Common myeloid progenitor, CD34-positive (primary cell): ENCODE measurements at places on chromosomes 4 and X.
A peak's percentile ranks its signal among the peaks of the same experiment; 100 is the strongest.

DNA sequence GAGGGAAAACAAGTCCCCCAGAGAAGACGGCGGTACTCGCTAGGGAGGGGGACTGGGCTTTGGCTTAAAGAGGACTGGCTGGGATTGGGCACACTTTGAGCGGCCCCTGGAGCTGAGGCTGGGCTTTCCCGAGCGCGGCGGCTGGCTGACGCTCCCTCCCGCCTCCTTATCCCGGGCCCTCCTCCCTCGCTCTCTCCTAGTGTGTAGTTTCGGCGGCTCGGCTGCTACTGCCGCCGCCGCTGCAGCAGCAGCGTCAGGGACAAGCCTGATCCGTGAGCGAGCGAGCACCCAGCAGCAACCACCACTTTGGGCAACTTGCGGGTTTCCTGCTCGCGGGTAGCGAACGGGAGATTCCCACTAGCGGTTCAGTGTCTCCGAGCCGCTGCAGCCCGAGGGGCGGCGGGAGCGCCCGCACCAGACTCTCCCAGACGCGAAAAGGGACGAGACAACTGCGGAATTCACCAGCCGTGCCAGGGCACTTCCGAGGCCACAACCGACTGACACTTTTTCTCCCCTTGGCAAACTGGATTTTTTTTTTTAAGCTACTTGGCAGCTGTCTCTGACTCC lies 632 bp upstream of the PCDH7 start:
- DNase-seq, result peak; percentile 18

DNA sequence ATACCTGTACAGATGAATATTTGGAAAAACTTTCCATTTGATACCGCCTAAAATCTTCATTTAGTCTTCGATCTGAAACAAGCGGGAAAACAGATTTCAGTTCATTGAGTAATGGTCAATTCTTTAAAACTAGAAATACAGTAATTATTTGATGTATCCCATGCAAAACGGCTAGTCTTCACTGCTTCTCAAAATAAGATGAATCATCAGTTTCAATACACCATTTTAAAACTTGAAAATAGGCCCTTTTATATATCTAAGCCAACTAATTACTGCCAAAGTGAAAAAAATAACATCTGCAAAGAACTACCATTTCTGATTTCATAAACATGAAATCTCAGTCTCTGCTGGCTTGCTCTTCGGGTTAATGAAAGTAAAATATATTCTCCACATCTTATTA lies 11.0 kb downstream of the SCLT1 start:
- DNase-seq, result no peak

DNA sequence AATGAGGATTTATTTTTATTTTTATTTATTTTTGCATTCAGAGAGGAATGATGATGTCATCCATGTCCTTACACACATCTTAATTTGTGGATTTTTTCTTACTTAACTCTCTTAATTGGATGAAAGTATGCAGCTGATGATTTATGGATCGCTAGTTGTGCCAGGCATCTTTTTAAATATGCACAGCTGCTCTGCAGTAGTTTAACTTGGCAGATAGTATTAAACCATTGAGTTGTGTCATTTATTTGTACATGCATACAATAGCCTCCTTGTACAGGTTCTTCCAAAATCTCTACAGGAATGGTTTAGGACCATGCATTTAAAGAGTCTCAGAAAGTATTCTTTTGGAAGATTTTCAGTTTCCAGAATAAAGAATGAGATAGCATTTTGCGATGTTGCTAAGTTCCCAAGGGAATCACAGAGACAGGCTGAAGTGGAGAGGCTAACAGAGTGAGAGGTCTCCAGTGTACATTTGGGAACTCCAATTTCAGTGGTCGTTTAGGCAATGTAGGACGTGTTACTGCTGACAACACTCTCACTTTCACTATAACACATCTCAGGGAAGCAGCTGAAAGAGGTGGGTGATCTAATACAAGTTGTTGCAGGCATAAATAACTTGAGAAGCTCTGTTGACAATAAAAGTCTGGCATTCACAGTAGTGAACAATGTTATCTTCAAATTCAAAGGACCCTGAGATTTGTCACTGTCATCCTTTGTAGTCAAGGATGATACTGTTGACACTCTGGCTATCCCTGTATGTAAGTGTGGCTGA lies 49.9 kb upstream of the SCRG1 start:
- DNase-seq, result no peak

GRCh38 chr4:7779432-7779768 lies 160.3 kb downstream of the AFAP1 start:
- no peak for DNase-seq

DNA sequence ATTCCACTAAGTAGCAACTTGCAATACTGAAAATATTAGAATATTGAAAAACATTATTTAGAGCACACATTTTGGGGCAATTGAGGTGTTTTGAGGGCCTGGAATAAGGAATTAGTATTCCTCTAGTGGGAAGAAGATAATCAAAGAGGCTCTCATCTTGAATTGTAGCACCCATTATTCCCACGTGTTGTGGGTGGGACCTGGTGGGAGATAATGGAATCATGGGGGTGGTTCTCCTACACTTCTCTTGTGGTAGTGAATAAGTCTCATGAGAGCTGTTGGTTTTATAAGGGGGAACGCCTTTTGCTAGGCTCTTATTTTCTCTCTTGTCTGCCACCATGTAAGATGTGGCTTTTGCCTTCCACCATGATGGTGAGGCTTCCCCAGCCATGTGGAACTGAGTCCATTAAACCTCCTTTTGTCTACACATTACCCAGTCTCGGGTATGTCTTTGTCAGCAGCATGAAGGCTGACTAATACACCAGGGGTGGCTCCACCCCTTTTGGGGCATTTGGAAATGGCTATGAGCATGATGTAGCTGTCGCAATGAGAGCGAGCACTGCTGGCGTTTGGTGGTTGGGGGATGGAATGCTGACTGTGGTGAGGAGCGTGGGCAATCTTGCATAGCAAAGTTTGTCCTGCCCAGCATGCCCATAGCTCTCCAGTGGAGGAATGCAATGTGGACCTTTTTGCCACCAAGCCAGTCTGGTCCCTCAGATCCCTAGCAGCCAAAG lies 308.2 kb downstream of the FRMPD4 start:
- no peak for DNase-seq

- DNase-seq, result no peak
Observed at GRCh38 chr4:177419434-177419833, 22.8 kb downstream of the AGA start.

- DNase-seq, result no peak
Observed at GRCh38 chr4:99186029-99186428, 33.0 kb downstream of the ADH6 start.

- DNase-seq, result no peak
Observed at GRCh38 chrX:40054793-40055192, 43.0 kb downstream of the BCOR start.

- no peak for DNase-seq
Observed at GRCh38 chr4:45385306-45385705, 659.0 kb upstream of the GNPDA2 start.

DNA sequence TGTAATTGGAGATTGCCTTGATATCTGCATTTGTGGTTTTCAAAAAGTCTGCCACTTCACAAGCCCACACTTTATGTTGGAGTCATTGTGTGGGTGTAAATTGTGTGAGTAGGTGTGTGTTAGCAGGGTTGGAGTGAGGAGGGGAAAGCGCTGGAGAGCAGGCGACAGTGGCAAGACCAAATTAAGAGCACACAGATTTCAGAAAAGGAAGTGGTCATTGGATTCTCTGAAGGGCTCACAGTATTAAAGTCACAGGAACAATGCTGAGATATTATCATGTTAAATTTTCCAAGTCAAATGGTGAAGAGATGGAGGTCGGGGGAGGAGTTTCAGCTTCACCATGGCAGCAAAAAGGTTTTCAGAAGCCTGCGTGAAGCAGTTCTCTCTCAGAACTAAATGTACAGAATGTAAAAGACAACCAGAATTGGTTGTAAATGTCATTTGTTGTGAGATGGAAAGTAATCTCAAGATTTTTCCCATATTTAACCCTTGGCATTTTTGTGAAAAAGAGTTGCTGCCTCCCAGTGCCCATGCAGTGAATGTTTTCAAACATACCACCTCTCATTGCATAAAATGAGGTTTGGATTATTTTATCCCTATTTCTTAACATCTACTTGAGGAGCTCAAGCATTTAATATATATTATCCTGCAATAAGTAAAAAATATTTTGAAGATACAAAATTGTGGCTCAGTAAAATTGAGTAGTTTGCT lies 265.9 kb downstream of the ZNF674 start:
- DNase-seq, result no peak

DNA sequence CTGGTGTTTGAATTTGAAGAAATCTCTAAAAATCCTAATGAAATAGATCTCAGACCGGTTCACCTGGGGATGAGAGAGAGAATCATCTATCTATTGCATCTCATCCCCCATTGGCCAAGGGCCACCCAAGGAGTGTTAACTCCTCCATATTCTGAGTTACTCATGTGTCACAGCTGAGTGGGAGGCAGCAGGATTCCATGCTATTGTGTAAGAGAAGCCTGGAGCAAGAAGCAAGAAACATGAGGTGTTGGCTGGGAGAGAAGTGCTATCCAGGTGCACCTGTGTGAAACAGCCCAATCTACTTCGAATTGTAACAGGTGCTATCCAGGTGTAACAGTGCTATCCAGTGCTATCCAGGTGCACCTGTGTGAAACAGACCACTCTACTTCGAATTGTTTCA lies 150.3 kb upstream of the MAOA start:
- DNase-seq, result no peak

GRCh38 chrX:54178100-54178940 lies 4.7 kb downstream of the FAM120C start:
- DNase-seq, result peak; percentile 4

DNA sequence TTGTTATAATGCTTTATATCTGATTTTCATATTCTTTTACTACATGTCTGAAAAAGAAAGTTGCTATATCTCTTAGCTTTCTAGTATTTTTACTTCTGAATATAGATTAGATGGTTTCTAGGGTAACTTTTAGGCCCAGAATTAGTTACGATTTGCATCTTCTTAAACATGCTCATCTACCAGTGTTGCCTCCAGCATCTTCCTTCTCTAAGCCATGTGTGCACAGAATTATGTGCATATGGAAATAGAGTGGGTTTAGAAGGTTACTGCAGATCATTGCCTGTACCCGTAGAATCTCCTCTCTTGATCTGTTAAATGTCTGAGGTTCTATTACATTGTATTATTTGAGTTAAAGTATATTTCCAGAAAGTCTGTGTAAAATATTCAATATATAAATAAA lies 2.5 kb upstream of the TDO2 start:
- no peak for DNase-seq

DNA sequence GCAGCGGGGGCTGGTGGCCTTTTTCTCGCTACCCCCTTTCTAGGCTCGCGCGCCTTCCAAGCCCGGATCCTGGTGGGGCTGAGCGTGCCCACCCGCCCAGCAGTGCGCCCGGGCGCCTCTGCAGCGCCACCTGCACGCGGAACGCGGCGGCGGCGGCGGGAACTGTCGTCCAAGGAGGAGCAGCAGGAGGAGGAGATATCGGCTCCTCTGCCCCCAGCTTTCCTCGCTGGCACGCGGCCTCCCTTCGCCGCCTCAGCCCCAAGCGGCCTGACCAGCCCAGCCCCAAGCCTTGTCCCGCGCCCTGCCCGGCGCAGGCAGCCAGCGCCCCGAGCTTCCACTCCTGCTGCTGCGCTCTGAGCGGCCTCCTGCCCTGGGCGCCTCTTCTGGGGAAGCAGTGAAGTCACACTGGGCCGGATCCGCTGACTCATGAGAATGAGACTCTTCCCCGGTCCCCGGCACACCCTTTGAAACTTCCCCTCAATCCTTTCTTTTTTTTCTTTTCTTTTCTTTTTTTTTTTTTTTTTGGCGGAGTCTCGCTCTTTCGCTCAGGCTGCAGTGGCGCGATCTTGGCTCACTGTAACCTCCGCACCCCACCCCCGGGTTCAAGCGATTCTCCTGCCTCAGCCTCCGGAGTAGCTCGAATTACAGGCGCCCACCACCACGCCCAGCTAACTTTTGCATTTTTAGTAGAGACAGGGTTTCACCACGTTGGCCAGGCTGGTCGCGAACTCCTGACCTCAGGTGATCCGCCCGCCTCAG lies 10.6 kb upstream of the ELF4 start:
- DNase-seq, result peak; percentile 86

DNA sequence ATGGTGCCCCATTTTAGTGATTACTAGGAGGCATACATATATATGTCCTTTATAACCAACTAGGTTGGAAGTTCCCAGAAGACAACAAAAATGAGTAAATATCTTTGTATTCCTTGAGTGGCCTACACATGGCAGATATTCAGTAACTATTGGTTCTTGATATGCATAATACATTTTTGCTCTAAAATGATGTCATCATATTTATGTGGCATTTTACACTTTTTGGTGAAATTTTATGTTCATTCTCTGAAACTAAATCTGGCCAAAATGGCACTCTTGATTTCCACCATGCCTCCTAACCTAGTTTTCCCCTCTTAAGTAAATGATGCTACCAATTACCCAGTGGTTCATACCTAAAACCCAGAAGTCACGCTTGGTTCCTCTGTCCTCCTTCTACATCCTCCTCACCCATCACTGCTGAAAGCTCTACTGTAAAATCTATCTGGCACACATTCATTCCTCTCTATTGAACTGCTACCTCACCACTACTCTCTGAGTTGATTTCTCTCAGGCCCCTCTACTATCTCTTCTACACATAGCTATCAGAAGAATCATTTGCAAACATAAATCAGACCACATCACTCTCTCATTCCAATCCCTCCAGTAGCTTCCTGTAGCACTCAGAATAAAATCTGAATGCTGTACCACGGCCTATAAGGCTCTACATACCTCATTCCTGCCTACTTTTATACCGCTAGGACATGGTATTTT lies 13.4 kb downstream of the SLC10A7 start:
- DNase-seq, result no peak

DNA sequence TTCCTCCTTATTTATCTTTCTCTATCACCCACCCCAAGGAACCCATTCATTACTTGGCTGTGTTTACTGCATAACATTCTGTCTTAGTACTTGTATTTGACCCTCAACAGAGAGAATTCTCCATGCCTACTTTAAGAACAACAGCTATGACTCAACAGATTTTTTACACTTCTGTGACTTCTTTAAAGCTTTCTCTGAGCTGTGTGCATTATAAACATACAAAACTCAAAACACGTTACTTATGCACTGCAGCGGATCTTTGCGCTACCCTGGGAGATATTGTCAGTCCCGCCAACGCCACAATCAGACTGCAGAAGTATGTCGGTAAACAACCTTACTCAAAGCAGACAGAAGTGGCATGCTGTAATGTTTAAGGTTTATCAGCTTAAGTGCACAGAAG lies 35.1 kb downstream of the PRKX start:
- DNase-seq, result peak; percentile 71

- DNase-seq, result no peak
Observed at GRCh38 chr4:183758061-183758757, 99.1 kb downstream of the TRAPPC11 start.

- DNase-seq, result no peak
Observed at GRCh38 chr4:183181081-183181480, 82.0 kb downstream of the WWC2 start.

DNA sequence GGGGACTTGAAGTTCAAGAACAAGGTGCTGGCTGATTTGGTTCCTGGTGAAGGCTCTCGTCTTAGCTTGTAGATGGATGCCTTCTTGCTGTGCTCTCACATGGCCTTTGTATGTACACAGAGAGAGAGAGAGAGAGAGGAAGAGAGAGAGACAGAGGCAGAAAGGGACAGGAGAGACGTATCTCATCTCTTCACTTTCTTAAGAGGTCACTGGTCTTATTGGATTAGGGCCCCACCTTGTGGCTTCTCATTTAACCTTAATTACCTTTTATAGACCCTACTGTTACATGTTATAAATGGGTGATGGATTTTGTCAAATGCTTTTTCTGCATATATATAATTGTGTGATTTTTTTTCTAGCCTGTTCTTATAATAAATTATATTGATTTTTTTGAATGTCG lies 1444.2 kb downstream of the ADGRL3 start:
- DNase-seq, result peak; percentile 40

- DNase-seq, result no peak
Observed at GRCh38 chr4:83993774-83994173, 457.9 kb downstream of the GPAT3 start.
